Vein endothelial cell (primary cell): ENCODE measurements at places on chromosomes 13 and 19. TPM values are rescaled to one million over a fixed set of nuclear protein-coding genes. Genes with fewer than 3 reads are reported as not detected.

The LGALS16 gene
- total RNA-seq, result not detected in 2 replicates

The LRRC63 gene
- 0.10 TPM in 1 of 2 replicates, not detected in the other for total RNA-seq

The BBC3 gene
- total RNA-seq, result 16.8 and 33.0 TPM in 2 replicates

The SRRM5 gene
- 0.10 TPM in 1 of 2 replicates, not detected in the other for total RNA-seq

The MARK4 gene
- 20.4 and 32.7 TPM in 2 replicates for total RNA-seq

The PABPC3 gene
- under 0.01 and 0.10 TPM in 2 replicates for total RNA-seq

The GPR108 gene
- total RNA-seq, result 42.7 and 50.6 TPM in 2 replicates

The OXGR1 gene
- total RNA-seq, result not detected in 2 replicates

The CSNK1G2 gene
- total RNA-seq, result 95.4 and 103 TPM in 2 replicates

The S1PR4 gene
- 0.67 and 1.6 TPM in 2 replicates for total RNA-seq

The NCAN gene
- not detected in 2 replicates for total RNA-seq

The RASAL3 gene
- 21.1 and 38.5 TPM in 2 replicates for total RNA-seq

The F2RL3 gene
- total RNA-seq, result 4.6 and 4.9 TPM in 2 replicates

The SELENOV gene
- total RNA-seq, result not detected in 2 replicates

The CLIP3 gene
- total RNA-seq, result 4.0 and 5.6 TPM in 2 replicates

The SYT5 gene
- not detected in 2 replicates for total RNA-seq

The PEAK3 gene
- total RNA-seq, result not detected in 2 replicates

The MIA gene
- not detected in 2 replicates for total RNA-seq

The ALOX5AP gene
- 0.33 and 0.38 TPM in 2 replicates for total RNA-seq
